ENCODE measurements at places on chromosomes 1 and 21.

DNA sequence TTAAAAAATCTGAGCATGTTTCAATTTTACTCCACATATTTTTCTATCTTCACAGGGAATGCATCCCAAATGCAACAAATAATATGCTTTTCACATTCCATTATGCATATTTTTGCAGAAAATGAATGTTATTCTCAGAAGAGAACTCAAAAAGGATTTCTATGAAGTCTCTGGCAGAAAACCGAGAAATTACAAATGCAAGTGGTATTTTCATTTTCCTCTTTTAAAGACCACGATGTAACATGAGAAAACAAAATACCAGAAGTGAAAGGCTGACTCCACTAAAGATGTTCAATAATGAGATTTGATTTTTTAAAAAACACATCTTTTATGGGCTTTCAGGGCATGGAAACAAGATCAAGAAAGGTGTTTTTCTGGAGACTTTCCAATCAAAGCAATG lies 5.0 kb upstream of the PDC start:
- DNase-seq: no peak

GRCh38 chr1:183635099-183635605 lies 431 bp downstream of the ARPC5 start:
- DNase-seq: no peak

DNA sequence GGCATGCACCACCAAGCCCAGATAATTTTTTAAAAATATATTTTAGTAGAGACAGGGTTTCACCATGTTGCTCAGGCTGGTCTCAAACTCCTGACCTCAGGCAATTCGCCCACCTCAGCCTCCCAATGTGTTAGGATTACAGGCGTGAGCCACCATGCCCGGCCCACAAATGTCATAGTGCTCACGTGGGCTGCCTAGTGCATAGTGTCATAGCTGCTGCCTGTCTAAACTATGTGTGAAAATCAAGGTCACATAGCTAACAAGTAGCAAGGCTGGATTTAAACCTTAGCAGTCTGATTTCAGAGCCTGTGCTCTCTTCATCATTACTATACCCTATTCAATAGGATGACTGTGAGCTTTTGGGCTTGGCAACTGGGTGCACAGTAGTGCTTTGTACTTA lies 10.3 kb downstream of the C1orf141 start:
- DNase-seq: no peak

DNA sequence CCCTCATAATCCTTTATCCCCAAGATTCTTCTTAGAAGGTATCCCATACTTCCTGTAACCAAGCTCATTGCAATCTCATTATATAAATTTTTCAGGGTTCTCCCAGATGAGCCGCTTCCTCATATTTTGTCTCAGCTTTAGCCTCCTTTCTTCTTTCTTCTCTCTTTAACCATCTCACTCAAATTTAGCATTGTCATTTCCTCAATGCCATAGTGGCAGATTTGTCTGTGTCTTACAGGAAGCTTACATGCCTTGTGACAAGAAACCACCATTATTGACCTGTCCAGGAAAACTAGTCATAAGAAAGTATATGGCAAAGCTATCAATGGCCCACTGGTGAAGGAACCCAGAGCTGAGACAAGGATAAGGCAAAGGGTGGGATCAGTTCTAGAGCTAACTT lies 6.0 kb upstream of the FCRL2 start:
- no peak for DNase-seq

- DNase-seq: no peak
Observed at GRCh38 chr1:111372336-111372965, 55.1 kb downstream of the OVGP1 start.

GRCh38 chr21:25934771-25935224 lies 200.0 kb downstream of the GABPA start:
- DNase-seq: no peak

- DNase-seq: no peak
Observed at GRCh38 chr1:209561532-209561931, 22.0 kb upstream of the CAMK1G start.

GRCh38 chr1:1067284-1067859 lies 6.7 kb downstream of the RNF223 start:
- no peak for DNase-seq
